Activated naive CD8-positive, alpha-beta T cell treated with anti-CD3 and anti-CD28 coated beads for 36 hours (primary cell): ENCODE measurements at places on chromosomes 12 and 14. TPM values are rescaled to one million over a fixed set of nuclear protein-coding genes. Genes with fewer than 3 reads are reported as not detected.
A peak's percentile ranks its signal among the peaks of the same experiment; 100 is the strongest.

The TESPA1 gene
- 92.6 TPM for total RNA-seq

The TAS2R30 gene
- 0.86 TPM for total RNA-seq

The R3HDM2 gene
- total RNA-seq: 24.2 TPM

The ENDOU gene
- 0.08 TPM for total RNA-seq

The NELL2 gene
- total RNA-seq: 134 TPM

The KRT6C gene
- not detected for total RNA-seq

The NYNRIN gene
- 0.08 TPM for total RNA-seq

The TSPAN9 gene
- total RNA-seq: 0.24 TPM

GRCh38 chr12:58323676-58324075, 382.3 kb downstream of the ATP23 start:
- no peak for DNase-seq

GRCh38 chr12:111218499-111218898, 150.4 kb downstream of the PHETA1 start:
- no peak for DNase-seq

DNA sequence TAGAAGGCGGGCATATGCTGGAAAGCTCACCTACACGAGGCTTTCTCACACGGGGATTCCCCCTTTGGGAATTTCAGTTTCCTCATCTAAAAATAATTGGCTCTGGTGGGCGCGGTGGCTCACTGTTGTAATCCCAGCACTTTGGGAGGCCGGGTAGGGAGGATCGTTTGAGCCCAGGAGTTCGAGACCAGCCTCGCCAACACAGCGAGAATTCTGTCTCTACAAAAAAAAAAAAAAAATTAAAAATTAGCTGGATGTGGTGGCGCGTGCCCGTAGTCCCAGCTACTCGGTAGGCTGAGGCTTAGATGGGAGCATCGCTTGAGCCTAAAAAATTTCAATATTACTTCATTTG, 400 bp upstream of the NDUFA12 start:
- DNase-seq: no peak

GRCh38 chr12:32895688-32896431, 717 bp downstream of the PKP2 start:
- no peak for DNase-seq

GRCh38 chr12:15411842-15412241, 89.5 kb downstream of the PTPRO start:
- no peak for DNase-seq

DNA sequence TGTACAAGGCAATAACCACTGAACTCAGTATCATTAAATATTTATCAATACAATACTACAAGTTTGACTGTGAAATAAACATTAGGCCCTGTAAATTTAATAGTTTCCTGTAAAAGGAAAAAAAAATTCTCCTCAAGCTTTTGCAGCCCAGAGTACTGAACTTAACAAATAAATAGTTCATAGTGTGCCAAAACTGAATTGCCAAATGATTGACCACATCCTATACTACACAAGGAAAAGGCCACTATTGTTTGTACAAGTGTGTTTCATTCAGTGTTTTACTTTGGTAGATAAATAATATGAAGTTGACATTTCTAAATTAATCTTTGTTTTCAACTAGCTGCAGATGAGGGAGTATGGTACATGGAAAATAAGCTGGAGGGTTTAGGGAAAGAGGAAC, 379.6 kb downstream of the FLRT2 start:
- no peak for DNase-seq

- DNase-seq: no peak
Observed at GRCh38 chr12:27272373-27273028, 28.4 kb downstream of the STK38L start.

DNA sequence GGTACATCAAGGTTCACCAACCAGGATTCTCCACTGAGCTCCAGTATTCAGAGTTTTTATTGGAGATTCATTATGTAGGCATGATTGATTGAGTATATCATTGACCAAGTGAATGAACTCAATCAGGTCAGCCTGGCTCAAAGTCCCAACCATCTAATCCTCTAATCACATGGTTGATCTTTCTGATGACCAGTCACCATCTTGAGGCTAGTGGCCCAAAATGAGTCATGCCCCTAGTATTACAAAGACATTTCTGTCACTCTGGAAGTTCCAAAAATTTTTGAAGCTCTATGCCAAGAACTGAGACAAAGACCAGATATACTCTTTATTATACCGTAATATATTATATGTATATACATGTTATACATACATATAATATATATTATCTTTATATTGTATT, 75.9 kb upstream of the ATF7IP start:
- DNase-seq: no peak

- no peak for DNase-seq
Observed at GRCh38 chr14:24067133-24068082, 4.0 kb upstream of the CPNE6 start.

- DNase-seq: no peak
Observed at GRCh38 chr12:76236640-76237039, 111.6 kb downstream of the BBS10 start.

DNA sequence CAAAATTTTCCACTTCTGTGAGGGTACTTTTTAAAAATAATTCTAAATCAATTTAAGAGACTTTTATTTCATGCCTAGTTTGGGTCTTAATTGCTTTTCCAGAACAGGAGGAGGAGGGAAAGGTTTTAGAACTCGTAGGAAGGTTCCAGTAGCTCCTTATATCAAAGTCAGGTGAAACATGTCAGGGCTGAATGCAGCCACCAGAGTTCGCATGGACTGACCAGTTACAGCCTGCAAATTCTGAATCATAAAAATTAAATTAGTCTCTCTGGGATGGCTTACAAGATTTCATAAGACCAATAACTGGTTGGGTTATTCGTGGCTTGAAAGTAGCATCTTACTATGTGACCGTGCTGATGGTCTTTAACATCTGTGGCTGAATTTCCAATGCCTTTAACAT, 397 bp downstream of the BDKRB1 start:
- no peak for DNase-seq

- DNase-seq: no peak
Observed at GRCh38 chr12:49951411-49952240, 1.1 kb downstream of the AQP2 start.

DNA sequence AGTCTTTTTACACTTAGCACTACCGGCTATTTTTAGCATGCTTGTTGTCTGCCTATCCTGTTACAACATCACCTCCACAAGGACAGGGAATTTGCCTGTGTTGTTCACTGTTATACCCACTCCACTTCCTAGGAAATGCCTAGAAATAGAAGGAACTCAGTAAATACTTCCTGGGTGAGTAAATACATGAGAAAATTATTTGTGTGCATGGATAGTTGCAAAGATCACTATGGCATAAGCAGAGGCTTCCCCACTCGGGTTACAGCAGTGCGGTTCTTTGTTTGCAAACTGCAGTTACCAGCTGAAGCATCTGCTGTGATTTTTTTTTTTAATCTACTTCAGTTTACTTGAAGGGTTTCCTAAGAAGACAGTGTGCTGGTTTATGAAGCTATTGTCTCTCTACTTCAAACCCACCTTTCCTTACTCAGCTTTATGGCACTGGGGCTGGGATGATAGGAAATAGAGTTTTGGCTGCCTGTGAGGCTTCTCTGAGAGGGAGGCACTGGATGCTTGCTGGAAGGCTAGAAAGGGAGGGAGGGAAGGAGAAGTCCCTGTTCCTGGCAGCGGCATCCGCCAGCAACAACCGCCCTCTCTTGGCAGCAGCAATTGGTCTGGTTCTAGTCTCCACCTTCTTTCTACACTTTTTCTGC, 29.0 kb downstream of the PDE6H start:
- no peak for DNase-seq

DNA sequence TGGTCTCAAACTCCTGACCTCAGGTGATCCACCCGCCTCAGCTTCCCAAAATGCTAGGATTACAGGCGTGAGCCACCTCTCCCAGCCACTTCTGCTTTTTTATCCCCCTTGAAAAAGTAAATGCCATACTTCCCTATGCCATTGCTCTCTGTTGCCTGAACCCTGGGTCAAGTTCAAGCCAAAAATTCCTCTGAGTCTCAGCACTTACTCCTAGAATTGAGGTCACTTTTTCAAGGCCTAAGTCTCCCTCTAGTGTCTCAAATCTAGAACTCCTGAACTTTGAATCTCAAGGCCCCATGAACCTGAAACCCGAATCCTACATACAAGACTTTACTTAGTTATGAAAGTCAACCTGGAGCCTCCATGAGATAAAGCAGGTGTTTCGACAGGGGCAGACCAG, 1.4 kb upstream of the APOBEC1 start:
- DNase-seq: no peak

GRCh38 chr12:102977945-102978706, 20.7 kb downstream of the ASCL1 start:
- no peak for DNase-seq

GRCh38 chr12:49916129-49916919, 12.6 kb upstream of the FAIM2 start:
- no peak for DNase-seq

DNA sequence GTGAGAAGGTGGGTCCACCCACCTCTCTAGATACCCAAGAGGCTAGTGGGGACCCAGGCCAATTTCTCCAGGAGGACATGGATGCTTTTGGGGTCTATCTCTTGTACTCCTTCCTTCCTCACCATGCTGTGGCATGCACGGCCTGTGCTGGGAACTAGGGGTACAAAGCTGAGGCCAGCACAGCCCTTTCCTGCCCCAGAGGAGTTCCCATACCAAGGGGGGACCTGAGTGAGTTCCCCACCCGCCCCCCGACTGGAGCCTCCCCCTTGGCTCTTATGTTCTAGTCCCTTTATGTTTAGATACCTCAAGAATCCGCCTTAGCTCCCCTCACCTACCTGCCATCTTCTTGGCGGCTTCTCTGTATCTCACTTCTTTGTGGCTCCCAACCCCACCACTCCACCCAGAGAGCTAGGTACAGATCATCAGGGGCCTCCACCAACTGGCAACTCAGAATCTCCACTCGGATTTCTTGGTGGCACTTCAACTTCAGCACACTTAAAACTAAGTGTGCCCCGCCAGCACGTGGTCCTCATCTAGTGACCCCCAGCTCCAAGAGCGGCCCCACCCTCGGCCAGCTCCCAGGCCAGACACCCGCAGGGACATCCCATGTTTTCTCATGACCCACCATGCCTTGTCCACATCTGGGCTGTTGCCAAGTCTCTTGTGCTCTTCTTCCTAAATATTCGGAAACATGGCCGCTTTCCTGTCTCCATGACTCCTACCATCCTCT, 115.2 kb upstream of the RTL1 start:
- DNase-seq: no peak

DNA sequence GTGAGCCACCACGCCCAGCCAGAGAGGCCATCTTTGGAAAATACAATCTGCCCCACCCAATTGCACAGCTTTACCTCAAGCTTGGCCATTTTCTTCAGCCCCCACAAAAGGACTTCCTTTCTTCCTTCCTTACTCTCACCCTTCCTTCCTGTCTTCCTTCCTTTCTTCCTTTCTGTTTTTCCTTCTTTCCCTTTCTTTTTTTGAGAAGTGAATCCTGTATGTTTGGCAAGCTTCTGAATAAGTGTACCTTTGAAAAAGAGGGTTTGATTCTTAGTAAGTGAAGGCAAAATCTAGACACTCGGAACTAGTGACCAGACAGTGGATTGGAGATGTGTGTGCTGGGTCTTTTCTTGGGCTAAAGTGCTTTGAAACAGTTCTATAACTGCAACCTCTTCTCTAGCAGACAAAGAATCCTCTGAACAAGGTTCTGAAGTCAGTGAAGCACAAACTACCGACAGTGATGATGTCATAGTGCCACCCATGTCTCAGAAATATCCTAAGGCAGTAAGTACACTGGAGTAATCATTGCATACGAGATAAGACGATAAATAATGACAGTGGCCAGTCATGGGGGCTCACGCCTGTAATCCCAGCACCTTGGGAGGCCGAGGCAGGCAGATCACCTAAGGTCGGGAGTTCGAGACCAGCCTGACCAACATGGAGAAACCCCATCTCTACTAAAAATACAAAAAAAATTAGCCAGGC, 49.5 kb downstream of the SUPT16H start:
- no peak for DNase-seq

GRCh38 chr12:104740668-104741067, 217.4 kb downstream of the SLC41A2 start:
- DNase-seq: peak; percentile 22
